ENCODE measurements at places on chromosomes 16 and 17. TPM values are rescaled to one million over a fixed set of nuclear protein-coding genes. Genes with fewer than 3 reads are reported as not detected.

The NPIPA8 gene
- polyA plus RNA-seq = 0.21 TPM

The RAD51D gene
- 14.4 TPM for polyA plus RNA-seq

- DNase-seq = no peak
These were observed 2.6 kb downstream of the MYL11 start for GRCh38 chr16:30377050-30377811.

- DNase-seq = no peak
These were observed 33.7 kb upstream of the KDM8 start for GRCh38 chr16:27169511-27170071.

GRCh38 chr16:49782405-49782804 lies 73.5 kb downstream of the ZNF423 start:
- no peak for DNase-seq

GRCh38 chr16:54216268-54216667 lies 70.3 kb downstream of the IRX3 start:
- no peak for DNase-seq

- DNase-seq = no peak
These were observed 24.9 kb downstream of the USP31 start for GRCh38 chr16:23124315-23124714.

DNA sequence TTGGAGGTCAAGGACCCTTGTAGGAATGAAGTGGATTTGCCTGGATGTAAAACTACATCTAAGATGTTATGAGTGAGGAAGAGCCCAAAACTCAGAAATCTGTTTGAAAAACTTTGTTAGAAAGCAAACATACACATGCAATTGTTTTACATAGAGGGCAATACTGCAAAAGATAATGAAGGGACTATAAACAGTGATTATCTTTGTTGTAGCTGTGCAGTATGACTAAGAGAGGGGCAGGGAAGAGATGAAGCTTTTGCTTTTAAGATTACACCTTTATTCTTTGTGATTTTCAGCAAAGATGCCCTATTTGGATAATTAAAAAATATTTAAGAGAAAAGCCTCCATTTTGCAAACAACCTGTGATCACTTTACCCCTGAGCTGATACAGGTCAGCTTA lies 839.9 kb upstream of the RBFOX1 start:
- peak; percentile 28 for DNase-seq

GRCh38 chr17:229709-230394 lies 48.4 kb upstream of the DOC2B start:
- DNase-seq = no peak

DNA sequence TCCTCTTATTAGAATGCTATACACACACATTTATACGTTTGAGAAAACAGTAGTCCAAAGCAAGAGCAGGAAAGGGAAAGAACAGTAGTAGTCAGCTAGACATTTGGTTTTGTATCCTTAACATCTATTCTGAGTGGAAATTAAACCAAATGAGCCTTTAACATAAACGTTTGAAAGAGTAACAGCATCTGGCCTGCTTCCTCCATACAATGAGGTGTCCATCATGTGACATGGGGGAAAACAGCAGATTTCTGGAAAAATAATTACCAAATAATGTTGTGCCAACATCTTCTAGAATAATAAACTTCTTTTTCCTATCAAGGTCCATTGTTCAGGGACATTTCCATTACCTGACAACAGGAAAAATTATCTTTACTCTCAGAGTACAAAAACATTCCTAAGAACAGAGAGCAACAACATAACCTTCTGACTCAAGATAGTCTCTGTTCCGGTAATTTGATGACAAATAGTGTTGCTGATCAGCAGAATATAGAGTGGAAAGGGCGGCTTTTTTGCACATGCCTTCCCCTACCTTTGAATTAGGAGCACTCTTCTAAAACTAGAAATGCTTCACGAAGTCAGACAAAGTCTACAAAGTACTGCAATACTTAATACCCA lies 20.2 kb downstream of the CYTH1 start:
- no peak for DNase-seq

GRCh38 chr16:72094266-72094610 lies 591 bp downstream of the DHX38 start:
- DNase-seq = no peak

- no peak for DNase-seq
These were observed 39.8 kb downstream of the MAP1LC3B start for GRCh38 chr16:87431926-87432325.

- DNase-seq = no peak
These were observed 137.5 kb downstream of the XYLT1 start for GRCh38 chr16:17333229-17333628.

GRCh38 chr17:45018514-45018847 lies 33.0 kb downstream of the DCAKD start:
- DNase-seq = no peak

Measured in large intestine (tissue), 12 donors.